ENCODE measurements at places on chromosomes 11 and 22.
A peak's percentile ranks its signal among the peaks of the same experiment; 100 is the strongest.

GRCh38 chr22:40279017-40279416, 67.3 kb upstream of the ADSL start:
- DNase-seq: no peak

DNA sequence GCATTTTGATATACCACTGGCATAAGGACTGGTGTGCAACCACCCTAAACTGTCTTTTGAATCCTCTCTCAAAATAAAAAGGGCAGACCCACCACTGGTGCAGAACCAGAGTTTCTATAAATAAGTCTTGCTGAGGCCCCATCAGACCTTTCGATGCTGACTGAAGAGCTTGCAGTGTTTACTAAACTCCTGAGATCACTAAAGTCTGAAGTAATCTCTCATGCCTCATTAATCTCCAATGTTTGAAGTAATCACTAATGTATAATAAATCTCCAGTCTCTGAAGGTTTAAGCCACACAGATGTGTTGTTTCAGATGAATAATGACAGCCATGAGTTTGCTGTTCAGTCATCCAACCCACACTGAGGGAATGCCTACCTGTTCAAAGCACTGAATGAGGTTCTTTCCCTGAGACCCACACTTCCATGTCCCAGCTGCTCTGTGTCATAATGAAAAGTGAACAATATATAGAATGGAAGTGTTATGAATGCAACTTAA, 50.6 kb upstream of the DEUP1 start:
- DNase-seq: no peak

- DNase-seq: no peak
These were observed 16.4 kb downstream of the APOL2 start for GRCh38 chr22:36222887-36223450.

DNA sequence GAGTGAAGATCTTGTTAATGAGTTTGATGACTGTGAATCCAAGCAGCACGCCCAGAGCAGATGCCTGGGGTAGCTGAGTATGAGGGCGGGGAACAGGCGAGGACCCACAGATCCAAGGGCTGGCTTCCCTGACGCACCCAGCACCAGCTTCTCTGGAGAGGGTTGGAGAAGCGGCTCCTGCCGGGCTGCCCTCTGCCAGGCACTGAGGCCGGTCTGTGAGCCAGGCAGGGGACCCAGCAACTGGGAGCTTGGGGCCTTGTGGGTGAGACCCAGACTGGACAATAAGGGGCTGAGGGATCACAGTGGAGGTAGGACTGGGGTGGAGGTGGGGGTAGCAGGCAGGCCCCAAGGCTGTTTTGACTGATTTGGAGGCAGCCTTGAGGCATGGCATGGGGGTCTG, 8.6 kb upstream of the SYT12 start:
- no peak for DNase-seq

DNA sequence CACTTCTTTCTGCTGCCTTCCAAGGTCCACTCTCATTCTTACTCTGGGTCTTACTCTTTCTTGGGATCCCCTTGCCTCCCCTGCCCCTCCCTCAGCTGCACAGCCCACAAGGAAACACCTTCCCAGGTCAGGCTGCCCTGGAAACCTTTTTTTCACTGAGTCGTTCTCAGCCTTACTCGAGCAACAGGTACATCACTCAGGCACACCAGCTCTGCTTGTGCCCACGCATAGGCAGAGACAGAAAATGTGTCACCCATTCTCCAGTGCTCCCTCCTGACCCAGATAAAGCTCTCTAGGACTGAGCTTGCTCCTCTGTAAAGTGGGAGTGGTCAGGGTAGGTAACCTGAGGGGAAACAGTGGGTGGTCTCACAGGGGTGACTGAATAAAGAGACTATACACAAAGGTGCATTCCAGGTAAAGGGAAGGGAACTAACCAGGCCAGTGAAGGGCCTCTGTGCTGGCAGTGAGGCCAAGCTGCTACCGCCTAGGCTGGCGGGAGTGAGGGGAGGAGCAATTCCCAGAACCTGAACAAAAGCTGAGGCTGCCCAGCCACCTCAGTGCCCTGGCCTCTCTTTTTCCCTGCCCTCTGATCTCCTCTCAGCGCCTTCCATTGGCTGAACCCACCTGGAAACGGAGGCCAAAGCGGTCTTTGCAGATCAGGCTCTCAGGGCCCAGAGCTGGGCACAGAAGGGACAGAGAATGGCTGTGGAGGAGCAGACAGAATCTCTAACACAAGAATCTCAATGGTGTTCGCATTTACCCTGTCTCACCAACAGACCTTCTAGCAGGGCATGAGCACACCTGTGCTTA, 15.9 kb downstream of the PRG3 start:
- no peak for DNase-seq

DNA sequence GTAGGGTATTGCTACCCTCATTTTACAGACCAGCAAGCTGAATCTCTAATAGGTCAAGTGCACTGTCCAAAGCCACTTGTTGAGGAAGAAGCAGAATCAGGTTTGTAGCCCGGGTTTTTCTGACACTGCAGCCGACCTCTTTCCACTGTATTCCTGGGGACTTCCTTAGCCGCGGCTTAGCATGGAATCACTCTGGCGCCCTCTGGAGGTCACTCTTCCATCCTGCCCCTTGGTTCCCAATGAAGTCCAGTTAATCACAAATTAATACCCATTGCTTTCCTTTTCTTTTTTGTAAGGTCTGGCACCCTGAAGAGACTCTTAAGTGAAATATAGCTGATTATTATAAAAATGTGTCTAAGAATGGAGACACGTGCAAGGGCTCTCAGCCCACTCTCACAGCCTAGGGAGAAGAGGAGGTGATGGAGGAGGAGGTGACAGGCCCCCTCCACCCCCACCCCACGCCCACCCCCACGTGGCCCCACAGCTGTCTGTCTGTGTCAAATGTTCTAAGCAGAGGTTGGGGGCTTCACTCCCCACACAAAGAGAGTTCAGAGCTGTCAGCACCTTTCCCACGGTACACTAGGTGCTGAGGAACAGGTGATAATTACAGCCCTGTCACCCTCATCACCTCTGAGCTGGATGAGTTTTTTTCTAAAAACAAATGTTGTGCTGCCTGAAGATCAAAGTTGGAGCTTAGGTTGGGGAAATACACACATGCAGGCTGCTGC, 57.7 kb upstream of the DRD2 start:
- peak; percentile 71 for DNase-seq

DNA sequence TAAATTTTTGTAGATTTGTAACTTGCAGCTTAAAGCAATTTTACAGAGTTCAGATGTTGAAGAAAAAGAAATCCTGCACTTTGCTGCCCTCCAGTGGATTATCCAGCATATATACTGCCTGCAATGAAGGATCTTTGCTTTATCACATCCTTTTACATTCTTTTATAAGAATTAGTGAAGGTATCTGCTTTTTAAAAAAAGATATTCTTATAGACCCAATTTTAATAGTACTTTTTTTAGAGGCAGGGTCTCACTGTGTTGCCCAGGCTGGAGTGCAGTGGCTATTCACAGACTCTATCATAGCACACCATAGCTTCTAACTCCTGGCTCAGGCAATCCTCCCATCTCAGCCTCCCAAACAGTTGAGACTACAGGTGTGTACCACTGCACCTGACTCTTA, 60.7 kb downstream of the TTC17 start:
- DNase-seq: no peak

DNA sequence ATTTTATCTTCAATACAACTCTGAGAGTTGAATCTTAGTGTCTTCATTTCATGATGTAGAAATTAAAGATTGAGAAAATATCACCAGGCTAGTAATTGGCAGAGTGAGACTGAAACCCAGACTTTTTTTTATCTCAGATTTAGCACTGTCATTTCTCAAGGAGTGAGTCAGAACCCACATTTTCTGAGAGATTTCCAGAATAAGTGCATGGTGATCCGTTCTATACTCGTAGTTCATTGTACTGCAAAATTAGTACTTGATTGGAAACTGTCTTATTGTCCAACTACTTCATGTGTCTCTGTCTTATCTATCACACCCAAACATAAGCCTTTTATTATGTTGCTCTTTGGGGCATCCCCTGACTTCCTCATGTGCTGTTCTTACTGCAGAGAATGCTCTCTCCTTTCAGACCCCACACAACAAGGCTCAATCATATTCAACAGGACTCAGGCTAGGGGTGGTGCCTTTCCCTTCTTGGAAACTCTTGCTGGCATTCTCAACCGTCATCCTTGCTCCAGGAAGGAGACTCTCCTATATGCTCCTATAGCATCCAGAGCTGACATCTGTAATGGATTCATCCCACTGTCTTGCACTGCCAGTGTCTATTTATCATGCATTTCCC, 76.7 kb upstream of the BLID start:
- DNase-seq: no peak

DNA sequence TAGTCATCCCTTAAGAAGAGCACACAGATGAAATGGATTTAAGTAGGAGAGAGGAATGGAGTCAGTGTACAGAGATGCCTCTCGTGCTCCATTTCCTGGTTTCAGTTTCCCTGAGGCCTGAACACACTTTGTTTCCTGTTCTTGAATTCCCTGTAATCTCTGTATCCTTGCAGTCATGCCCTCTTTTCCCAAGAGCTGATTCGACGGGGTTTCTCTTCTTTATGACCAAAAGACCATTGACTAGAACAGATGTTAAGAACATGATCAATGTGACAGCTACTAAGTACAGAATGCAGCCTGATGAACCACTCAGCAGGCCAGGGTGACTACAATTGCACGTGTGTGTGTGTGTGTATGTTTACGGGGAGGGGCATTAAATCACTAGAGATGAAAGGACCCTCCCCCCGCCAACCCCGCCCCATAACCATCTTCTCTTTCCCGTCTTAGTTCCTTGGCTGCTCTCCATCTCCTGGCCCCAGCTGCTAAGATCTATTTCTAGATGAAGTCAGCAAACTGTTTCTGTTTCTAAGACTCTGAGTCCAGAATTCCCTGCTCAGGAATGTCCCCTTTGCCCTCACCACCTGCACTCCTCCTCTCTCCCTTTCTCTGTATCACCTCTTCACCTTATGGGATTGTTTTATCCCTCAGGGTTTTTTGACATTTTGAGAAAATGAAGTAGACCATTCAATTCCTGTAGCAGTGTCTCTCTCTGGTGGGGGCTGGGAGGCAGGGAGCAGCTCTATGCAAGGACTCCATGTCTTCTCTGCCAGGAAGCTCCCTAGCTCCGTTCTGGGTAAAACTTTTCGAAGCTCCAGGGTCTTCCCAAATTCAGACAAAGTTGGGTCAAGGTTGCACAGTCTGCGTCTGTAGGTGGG, 26.0 kb downstream of the SLC22A6 start:
- DNase-seq: peak; percentile 21

GRCh38 chr11:25790396-25790795, 541.5 kb upstream of the ANO3 start:
- no peak for DNase-seq

GRCh38 chr11:71078482-71078881, 173.9 kb downstream of the SHANK2 start:
- no peak for DNase-seq

- DNase-seq: no peak
These were observed 23.8 kb downstream of the CAPRIN1 start for GRCh38 chr11:34075178-34075820.
